ENCODE measurements at places on chromosomes 3 and 15. TPM values are rescaled to one million over a fixed set of nuclear protein-coding genes. Genes with fewer than 3 reads are reported as not detected.

Gene EFL1
- 54.8 TPM for total RNA-seq

Gene PLA2G4E
- 0.06 TPM for total RNA-seq

Gene IL17RB
- total RNA-seq, result 8.4 TPM

Gene RBPMS2
- total RNA-seq, result 18.4 TPM

Data from cardiac muscle cell (in vitro differentiated cells and primary cell).